ENCODE measurements at places on chromosomes 11 and 22.
A peak's percentile ranks its signal among the peaks of the same experiment; 100 is the strongest.

- DNase-seq = no peak
Observed at GRCh38 chr11:62012832-62013461, 45.5 kb upstream of the FTH1 start.

DNA sequence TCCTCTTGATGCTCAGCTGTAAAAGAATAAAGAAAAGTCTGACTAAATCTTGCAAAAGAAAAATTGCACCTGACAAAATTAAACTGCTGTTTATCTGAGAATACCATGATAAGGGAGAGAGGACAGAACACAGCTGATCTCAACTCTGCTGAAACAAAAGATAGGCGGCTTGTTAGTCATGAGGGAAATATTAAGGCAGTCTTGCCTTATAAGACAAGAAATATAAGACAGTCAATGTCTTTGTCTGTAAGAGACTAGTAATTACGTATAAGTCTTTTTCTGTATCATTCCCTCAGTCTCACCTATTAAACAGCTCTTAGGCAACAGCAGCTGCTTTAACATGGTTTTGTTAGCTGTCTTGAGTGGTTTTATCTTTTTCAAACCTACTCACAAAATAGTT is 296.6 kb downstream of the LUZP2 start:
- no peak for DNase-seq

- no peak for DNase-seq
Observed at GRCh38 chr11:10657308-10658271, 36.0 kb downstream of the IRAG1 start.

- no peak for DNase-seq
Observed at GRCh38 chr11:116981266-116981885, 116.9 kb downstream of the SIK3 start.

DNA sequence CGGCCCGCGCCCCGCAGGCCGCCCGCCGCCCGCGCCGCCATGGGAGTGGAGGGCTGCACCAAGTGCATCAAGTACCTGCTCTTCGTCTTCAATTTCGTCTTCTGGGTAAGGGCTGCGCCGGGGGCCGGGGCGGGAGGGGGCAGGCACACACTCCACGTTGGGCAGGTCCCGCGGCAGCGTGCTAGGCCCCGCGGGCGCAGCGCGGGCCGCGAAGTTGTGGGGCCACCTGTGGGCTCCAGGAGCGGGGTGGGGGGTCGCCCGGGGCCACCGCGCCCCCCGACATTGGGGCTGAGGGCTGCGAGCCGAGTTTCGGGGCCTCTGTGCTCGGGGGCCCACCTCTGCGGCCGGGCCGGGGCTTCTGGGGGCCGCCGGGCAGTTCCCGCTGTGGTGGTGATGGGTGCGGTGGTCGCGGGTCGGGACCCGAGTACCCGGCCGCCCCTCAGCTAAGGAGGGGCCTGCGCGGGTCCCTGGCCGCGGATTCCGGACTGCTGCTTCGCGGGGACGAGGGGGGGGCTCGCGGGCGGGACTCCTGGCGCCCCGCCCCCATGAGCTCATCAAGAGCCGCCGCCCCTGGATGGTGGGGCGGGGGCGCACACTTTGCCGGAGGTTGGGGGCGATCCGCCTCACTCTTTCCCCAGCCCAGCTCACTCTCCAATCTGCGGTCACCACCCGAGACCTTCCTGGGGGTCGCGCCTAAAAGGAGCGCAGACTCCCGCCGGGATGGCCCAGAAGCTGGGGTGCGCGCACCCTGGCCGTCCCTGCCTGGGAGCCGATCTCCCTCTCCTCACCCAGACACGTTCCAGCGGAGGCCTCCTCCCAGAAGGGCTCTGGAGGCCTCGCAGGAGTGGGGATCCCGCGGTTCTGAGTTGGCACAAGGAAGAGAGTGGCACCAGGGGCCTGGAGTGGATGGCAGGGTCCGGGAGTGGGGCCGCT is 667 bp downstream of the CD81 start:
- peak; percentile 77 for DNase-seq

DNA sequence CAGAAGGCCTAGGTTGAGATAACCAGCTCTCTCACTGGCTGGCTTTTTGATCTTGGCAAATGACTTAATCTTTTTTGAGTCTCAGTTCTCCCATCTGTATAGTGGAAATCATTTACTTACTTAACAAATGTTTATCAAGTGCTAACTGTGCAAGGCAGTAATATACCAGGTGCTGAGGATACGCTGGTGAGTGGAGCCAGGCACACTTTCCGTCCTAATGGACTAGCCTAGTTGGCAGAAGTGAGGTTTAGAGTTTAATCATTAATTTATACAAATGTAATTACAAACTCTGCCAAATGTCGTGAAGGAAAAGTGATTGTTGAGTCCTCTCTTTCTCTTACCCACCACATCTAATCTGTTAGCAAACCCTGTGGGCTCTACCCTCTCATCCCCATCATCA is 33.3 kb downstream of the EXT2 start:
- DNase-seq = no peak

- no peak for DNase-seq
Observed at GRCh38 chr11:96211436-96211835, 131.6 kb downstream of the MAML2 start.

DNA sequence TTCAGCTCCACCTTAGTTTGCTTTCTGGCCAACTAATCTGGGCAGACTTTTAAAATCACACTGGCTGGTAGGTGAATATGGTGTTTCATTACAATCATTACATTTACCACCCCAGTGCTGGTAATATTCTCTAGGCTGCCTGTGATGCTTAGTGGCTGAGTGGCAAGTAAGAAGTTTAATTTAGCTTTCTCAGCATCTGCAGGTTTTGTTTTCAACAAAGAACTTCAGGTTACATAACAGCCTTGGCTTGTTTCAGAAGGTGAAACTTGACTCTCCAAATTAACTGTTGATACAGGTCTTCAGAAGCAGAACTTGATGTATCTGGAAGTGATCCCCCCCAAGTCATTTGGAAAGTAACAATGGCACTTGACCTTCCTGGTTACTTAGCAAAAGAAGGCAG is 423.3 kb upstream of the CCDC90B start:
- DNase-seq = no peak

- peak; percentile 56 for DNase-seq
Observed at GRCh38 chr11:67054346-67054835, 2.3 kb upstream of the RHOD start.

DNA sequence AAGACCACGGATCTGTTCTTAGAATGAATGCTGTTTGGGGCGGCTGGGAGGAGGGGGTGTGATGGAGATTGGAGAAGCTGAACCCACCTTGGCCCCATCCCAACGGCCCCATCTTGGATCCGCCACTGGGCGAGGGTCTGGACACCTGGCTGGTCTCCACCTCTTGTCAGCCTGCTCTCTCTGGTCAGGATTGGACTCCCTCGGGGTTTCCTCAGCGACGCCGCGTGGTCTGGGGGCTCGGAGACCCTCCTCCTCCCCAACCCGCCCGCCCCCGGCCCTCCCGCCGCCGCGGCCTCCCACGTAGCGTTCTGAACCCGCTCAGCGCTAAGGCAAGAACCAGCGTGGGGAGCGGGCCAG is 4.3 kb upstream of the FLI1 start:
- DNase-seq = no peak

GRCh38 chr22:42286205-42286604 is 15.8 kb upstream of the TCF20 start:
- DNase-seq = no peak

DNA sequence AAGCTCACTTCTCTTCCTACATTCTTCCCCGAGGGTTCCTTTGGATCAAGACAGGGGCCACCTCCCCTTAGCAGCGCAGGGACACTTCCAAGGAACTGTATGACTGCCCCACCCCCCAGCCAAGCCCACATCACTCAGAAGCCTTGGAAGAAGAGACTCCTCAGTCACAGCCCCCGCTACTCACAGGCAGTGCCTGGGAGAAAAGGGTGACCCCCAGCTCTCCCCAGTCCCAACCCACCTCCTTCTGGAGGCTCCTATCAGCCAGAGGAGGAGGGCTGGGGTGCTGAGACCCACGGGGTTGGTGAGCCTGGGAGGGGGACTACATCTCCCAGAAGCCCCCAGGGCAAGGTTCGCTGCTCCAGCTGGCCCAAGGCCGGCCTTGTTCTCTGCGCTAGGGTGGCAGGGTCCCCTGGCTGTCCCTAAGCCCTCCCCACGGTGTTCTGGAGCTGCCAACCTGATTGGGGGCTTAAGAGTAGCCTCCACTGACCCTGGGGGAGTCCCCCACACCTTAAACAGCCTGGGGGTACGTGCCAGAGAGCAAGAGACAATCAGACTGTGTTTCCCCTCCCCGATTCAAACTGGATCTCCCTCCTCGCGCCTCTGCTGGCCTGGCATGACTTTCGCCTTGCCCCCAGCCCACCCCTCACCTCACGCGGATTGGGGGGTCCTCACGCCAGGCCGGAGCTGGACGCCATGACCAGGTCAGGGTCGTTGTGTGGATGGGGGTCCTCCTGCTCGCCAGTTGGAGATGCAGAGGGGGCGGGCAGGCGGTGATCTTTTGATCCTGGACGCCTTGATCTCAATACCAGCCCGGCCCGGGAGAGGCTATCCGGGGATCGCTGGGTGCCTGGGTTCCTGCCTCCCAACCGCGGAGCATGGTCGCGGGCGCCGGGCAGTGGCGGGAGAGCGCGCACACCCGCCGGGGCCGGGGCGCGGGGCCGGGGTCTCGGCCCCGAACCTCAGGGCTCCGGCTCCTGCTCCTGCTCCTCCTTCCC is 838 bp downstream of the BCL9L start:
- peak; percentile 61 for DNase-seq

DNA sequence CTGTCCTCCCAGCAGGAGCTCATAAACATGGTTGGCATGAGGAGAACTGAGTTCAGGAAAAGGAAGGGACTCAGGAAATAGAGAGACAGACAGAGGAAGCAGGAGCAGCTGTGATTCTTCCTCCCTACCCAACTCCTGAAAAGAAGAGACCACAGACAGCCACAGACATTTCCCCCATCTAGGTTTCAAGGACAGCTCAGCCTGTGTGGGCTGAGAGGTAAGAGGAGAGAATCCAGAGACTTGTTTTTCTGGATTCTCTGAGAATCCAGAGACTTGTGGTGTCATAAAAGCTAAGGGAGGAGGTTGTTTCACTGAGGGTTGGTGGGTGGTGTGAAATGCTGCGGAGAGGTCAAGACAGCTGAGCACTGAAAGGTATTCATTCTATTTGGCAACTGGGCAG is 19.0 kb upstream of the STK33 start:
- DNase-seq = no peak

DNA sequence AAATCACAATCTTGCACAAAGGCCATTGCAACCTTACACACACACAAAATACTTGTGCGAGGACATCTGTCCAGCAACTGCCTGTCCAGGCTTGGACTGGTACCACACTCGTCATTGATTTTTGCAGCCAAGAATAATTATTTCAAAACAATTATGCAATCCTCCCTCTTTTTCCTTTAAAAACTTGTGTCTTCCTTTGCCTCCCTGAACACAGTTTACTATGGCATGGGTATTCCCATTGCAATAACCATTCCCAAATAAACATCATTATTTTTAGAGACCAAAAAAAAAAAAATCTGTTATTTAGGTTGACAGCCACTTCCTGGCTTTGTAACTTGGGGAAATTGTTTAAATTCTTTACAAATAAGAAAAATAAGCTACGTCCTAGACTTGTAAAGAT is 54.0 kb downstream of the C11orf91 start:
- no peak for DNase-seq

DNA sequence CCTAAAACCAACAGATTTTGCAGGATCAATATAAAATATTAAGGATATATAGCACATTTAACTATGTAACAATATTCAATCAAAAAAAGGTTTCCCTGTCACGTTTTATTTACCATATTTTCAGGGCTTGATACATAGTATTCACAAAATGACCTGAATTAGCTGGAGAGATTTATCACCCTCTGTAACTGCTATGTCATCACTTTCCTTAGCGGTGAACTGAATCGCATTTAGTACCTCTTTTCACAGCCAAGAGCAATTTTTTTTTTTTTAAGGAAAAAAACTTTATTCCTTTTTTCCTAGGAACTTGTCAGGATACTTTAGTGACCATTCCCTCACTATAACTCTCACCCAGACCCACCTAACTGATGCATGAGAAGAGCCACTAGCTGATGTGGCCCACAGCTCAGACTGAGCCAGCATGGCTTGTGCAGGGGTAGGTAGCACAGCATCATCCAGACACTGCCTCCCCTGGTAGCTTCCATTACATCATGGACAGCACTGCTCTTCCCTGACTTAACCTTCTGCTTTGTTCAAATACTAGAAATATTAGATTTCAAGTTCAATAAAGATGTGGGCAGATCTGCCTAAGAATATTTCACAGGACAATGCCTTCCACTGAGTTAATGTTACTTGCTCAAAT is 17.0 kb upstream of the GPR83 start:
- no peak for DNase-seq

GRCh38 chr11:93942176-93942575 is 79.0 kb upstream of the HEPHL1 start:
- DNase-seq = no peak

DNA sequence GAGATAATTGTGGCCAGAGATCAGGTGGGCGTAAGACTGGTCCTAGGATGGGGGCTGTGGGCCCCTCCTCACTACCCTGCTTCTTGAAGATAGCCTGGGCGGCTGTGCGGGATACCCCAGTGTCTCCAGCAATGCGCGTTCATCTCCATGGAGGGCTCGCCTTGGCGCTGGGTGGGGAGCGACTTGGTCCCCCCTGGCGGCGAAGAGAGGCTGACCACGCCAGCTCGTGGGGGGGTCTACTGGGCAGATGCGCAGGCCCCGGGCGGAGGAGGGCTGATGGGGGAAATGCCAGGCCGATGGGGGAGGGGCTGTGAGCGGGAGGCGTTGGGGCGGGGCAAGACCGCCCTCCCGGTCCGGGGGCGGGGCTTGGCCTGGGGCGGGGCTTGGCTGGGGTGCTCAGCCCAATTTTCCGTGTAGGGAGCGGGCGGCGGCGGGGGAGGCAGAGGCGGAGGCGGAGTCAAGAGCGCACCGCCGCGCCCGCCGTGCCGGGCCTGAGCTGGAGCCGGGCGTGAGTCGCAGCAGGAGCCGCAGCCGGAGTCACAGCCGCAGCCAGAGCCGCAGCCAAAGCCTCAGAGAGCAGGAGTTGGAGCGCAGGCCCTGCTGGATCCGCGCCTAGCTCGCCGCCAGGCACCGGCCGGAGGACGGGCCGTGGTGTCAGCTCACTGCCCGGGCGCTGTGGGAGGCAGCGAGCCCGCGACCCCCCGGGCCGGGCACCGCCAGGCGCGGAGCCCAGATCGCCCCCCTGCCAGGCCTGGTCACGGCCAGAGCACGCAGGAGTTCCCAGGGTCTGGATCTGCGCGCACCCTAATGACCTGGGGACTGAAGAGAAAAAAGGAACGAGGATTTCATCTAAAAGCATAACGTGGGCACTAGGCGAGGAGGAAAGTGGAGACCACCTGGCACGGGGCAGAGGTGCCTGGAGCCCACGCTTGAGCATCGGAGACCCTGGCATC is at the start of gene SLC35E4:
TSS of gene SLC35E4 (plus strand) at position 509 of the 953 bp plus-strand sequence. CDS start 670 bp downstream, outside the sequence.
- peak; percentile 94 for DNase-seq

- DNase-seq = no peak
Observed at GRCh38 chr22:45472426-45472825, 30.3 kb upstream of the FBLN1 start.

DNA sequence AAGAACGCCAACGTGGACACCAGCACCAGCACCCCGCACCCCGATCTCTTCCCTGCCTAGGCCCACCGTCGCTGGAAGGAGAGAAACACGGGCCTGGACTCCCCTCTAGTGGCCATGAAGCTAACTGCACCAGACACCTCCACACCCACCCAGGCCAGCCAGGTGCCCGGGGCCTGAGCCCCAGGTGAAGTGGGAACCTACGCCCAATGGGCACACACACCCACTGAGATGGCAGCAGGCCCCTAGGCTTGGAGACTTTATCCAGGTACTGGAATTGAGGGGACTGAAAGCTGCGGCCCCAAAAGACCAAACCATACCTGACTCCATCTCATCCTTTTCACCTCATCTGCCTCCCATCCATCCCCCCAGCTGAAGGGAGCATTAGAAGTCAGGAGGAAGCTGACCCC is 81.0 kb downstream of the BUD13 start:
- DNase-seq = peak; percentile 49

- no peak for DNase-seq
Observed at GRCh38 chr22:47023871-47024270, 261.4 kb downstream of the TBC1D22A start.

All from body of pancreas (tissue), 4 donors.